ENCODE measurements at places on chromosomes 2 and 18. TPM values are rescaled to one million over a fixed set of nuclear protein-coding genes. Genes with fewer than 3 reads are reported as not detected.

The CPO gene
- total RNA-seq, result not detected

The UGT1A9 gene
- total RNA-seq, result not detected

The APOB gene
- not detected for total RNA-seq

The RAD51AP2 gene
- total RNA-seq, result not detected

- DNase-seq, result no peak
Observed at GRCh38 chr2:220783671-220784070, 788.4 kb downstream of the EPHA4 start.

DNA sequence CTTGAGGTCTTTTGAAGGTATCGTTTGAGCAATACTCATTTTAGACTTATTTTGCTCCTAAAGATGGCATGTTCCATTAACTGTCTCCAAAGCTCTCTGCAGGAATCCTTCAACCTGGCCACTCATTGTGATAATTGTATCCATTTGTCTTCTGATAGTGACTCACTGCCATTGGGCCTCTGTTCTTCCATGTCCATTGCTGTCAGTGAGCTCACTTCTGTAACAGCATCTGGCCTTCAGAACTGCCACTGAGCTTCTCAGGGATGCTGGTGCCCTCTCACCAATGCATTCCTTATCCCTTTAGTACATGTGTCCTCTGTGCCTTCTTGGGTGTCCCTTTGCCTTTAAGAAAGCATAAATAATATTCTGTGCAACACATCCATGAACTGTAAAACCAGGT lies 71.6 kb downstream of the MREG start:
- no peak for DNase-seq

DNA sequence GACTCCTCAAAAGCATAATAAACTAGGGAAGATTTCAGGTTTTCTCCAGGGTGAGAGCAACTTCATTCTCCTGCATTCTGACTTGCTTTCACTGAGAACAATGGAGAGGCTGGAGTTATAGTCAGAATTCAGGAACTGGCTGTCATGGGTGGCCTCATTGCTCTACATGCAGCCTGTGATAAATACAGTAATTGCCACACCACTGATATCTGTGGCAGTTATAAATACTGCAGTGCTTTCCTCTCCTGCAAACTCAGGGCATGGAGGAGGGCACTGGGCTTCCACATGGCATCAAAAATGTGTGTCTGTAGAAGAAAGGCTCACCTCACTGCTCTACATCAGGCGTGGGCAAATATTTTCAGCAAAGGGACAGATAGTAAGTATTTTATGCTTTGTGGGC lies 510.2 kb downstream of the ZNF516 start:
- DNase-seq, result no peak

GRCh38 chr2:237440819-237441281 lies 26.9 kb upstream of the COL6A3 start:
- DNase-seq, result no peak
